ENCODE measurements at places on chromosomes 2 and 18.
A peak's percentile ranks its signal among the peaks of the same experiment; 100 is the strongest.

GRCh38 chr2:19843992-19844515 lies 57.7 kb downstream of the TTC32 start:
- no peak for DNase-seq

GRCh38 chr2:42054714-42055430 lies 7.1 kb downstream of the PKDCC start:
- no peak for DNase-seq

DNA sequence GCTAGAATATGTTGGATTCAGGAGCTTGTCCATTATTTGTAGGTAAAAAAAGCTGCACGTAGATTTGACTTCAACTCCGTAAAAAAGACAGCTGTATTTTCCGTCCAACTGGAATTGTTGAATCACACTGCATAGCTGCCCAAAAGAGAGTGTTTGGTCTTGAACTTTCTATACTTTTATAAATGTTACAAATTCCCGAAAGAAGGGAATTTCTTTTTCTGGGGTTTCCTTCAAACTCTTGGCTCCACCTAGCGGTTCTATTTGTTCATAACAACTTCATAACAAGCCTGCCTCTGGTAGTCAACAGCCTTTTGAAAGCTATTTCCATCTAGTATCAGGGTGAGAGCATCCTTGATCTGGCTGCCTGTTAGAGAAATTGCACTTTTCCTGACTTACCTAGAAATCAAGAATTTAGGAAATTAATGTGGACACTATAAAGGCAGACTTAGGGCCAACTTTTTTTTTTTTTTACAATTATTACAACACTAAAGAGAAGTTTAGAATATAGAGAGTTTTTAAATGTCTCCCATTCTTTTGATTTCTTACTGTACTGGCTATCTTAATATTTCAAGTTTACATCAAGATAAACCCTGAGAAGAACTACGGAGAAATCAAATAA lies 48.1 kb downstream of the TMEM185B start:
- no peak for DNase-seq

DNA sequence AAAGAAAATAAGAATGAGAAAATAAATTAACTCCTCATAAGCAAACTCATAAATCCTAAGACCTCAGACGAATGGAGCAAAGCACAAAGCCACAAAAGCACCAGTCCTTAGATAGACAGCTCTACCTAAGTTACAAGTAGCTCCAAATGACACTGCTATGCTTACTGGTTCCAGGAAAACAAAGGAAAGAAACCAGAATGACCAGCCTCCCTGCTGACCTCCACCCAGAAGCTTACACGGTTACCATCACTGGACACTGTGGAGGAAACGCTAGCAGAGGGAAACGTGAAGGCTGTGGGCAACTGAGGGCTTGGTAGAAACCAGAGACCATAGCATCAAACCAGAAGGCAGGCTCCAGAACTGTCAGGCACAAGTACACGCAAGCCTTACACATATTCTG lies 67.8 kb downstream of the STK39 start:
- DNase-seq, result no peak

DNA sequence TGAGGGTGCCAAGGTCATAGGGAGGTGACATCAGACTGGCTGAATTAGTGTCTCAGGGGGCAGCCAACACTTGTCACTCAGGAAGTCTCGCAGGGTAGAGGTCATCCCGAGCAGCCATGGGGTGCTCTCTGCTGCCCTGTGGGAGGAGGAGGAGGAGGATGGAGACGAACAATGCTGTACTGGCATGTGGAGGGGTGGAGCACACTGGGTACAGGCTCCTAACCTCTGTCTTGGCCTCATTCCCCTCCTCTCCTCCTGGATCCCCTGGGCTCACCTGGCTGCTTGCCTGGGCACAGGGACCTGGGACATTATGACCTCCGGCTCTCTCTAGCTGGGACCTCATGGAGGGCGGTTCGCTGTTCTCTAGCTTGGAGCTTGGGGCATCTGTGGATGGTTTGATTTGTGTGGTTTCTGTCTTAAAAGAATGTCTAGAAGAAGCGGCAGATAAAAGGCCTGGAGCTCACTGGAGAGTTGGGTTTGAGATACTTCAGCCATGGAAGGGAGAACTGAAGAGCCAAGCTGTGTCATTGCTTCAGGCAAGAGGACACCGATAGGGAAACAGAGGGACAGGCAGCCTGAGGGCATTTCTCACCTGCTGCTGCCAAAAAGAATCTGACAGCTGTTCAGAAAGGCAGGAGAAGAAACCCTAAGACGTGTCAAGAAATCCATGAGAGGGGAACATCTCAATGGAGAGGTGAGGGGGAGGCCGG lies 133.1 kb downstream of the SEPTIN10 start:
- DNase-seq, result no peak

- no peak for DNase-seq
Measured at GRCh38 chr2:66270247-66270646, 164.7 kb upstream of the MEIS1 start.

- no peak for DNase-seq
Measured at GRCh38 chr2:11540148-11540995, 6.5 kb downstream of the GREB1 start.

DNA sequence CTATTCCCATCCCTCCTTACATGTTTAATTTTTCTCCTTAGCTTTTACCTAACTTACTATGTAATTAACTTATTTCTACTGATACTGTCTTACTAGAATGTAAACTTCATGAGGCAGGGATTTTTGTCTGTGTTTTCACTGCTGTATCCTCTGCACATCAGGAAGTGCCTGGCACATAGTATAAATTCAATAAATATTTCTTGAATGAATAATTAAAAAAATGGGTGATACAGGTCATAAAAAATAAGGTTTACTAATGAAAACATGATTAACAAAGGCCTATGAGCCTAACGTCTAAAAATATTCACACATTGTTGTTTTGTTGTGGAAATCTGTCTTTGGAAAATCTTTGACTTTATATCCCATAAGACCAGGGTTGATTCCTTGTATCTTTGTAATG lies 4.5 kb downstream of the RBKS start:
- DNase-seq, result no peak

GRCh38 chr2:169107645-169108044 lies 38.3 kb downstream of the DHRS9 start:
- no peak for DNase-seq

DNA sequence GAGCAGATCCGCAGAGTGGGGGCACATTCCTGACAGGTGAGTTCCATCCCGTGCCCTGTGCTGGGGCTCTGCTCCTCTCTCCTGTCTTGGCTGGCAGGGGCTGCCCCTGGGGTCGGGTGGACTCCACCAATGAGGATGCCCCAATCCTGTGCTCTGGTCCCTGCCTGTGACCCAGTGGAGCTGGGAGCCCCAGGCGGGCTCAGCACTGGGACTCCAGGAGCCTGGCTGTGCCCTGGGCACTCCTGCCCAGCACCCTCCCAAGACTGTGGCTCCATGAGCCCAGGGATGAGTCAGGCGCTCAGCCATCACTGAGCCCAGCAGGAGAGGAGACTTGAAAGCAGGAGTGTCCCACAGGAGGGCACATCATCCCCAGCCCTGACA lies 53.9 kb downstream of the MBP start:
- no peak for DNase-seq

DNA sequence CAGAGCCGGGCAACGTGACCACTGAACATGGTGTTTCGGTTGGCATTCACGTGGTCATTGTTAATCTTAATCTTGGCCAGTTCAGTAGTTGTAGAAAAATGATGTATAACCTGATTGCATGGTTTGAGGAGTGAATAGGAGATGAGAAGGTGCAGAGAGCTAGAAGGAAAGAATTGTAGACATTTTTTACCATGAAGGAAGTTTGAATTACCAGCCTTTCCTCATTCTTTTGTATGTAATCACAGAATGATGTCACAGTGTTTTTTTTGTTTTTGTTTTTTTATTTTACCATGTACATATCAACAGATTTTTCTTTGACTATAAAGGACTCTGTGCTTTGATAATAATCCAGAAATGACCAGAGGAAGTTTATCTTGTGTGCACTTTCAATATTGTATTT lies 126.3 kb downstream of the LTBP1 start:
- DNase-seq, result no peak

DNA sequence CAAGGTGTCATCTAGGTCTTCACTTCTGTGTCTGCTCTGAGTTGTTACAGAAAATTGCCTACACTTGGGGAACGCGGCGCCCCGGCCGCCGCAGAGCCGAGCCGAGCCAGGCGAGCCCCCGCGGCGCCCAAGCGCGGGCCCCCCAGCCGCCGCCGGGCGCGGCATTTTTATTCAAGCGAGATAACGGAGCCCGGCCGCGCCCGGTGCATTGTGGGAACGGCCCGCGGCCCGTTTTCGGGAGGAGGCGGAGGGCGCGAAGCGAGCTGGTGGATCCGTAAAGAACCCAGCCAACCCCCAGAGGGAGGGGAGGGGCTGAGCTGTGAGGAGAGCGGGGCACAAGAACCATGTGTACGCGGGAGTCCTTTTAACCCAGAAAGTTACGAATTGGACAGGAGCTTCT lies 191.8 kb downstream of the FTCDNL1 start:
- DNase-seq, result peak; percentile 72

DNA sequence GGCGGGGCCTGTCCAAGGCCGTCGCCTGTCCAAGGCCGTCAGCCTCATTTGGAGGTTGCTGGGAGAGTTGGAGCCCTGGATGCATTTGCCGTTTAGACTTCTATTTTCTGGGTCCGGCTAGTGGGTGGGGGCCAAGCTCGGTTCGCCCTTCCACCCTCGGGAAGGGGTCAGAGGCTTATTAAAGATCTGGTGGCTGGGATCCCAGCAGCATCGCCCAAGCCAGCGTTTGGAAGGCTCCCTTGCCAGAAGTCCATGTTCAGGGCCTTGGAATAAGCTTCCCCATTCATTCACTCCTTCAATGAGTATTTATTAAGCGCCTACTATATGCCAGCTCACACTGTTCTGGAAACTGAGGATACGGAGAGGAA lies 516 bp upstream of the DOCK10 start:
- no peak for DNase-seq

- peak; percentile 41 for DNase-seq
Measured at GRCh38 chr2:120222186-120223033, 790 bp downstream of the TMEM185B start.

DNA sequence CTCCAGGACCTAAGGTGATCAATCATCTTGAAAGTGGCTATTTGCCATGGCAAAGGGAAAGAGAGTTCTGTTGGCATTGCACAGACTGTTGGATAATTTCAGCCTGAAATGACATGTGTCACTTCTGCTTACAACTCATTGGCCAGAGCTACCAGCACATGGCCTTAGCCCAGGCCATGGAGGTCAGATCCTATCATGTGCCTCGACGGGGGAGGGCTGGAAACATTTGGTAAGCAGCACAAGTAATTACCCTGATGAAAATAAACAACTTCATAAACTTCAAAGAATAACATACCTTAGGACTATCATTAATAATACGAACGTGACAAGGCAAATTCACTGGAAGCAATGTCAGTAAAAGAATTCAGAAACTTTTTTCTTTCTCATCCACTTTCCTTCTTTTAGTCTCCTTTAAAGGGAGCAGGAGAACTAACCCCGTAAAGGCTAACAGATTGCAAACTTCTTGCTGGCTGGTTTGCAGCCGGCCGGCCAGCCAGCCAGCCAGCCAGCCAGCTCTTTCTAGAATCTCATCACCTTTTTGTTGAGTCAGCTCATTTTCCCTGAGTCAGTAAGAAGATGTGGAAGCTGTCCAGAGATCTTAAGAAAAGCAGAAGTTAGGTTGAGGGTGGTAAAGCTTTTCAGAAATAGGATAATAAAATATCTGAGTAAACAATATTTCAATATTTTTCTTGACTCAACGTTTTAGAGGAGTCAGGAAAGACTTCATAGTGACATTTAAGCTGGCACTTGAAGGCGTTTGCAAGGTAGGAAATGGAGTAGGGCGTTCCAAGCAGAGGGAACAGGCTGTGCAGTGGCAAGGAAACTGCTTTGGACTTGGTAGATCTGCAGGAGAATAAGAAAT lies 31.9 kb downstream of the CNRIP1 start:
- DNase-seq, result no peak

GRCh38 chr2:8710951-8711350 lies 29.1 kb downstream of the ID2 start:
- DNase-seq, result no peak

- DNase-seq, result no peak
Measured at GRCh38 chr2:215705771-215706361, 270.0 kb upstream of the FN1 start.

GRCh38 chr2:66437109-66437690 lies 2.3 kb downstream of the MEIS1 start:
- no peak for DNase-seq

- DNase-seq, result no peak
Measured at GRCh38 chr2:203987959-203988358, 51.4 kb downstream of the ICOS start.

GRCh38 chr2:236899146-236899545 lies 186.5 kb upstream of the COPS8 start:
- DNase-seq, result no peak

DNA sequence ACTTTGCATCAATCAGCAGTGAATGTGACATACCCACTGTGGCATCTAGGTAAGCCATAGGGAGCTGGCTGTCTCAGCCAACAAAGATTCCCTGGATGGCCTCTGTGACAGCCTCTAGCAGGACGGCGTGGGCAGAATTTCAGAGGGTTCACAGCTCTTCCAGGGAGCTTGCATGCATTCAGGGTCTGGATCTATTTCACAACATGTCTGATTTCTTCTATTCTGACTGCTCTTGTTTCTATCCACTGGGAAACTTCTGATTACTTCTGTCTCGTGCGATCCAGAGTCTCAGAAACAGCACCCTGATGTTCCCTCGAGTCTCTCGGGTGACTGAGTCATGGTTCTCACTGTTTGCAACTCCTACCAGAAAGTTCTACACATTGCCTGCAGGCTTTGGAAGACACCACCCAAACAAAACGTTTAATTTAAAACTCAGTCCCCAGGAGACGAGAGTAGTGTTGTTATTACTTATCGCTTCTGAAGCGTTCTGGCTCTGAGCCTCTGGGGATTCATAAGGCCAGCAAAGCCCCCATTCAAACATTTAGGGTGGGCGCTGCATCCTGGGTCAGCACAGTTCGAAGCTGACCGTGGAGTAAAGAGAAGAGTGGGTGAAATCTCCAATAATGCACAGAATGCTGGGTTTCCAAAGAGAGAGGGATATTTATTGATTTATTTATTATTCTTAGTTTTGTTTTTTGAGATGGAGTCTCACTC lies 41.9 kb upstream of the ODC1 start:
- DNase-seq, result no peak
